ENCODE measurements at places on chromosomes 4 and X.

DNA sequence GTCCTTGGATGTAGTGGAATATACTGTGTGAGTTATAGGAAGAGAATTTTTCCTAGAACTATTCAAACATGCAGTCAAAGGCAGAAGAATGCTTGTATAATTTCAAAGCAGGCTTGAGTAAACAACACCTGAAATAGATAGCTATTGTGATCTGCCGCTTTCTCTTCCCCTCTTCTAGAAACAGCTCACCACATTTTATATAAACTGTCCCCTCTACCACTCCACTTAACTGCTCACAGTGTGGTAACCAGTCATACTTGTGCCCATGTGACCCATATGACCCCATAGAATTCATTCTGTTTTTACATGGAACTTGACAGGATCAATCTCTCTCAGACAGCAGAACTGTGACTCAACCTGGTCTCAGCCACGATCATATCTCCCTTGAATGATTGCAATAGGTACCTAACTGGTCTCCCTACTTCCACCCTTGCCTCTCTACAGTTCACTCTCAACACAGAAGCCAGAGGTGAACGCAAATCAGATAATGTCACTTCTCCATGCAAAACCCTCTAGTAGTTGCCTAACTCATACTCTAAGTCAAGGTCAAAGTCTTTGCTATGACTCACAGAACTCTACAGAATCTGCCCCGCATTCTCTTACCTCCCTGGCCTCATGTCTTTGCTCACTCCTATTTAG lies 85.6 kb upstream of the EFHC2 start:
- no peak for DNase-seq

GRCh38 chr4:185638548-185639301 lies 103.4 kb upstream of the PDLIM3 start:
- no peak for DNase-seq

- no peak for DNase-seq
These were observed 44.5 kb upstream of the SLC4A4 start for GRCh38 chr4:71294301-71294700.

- no peak for DNase-seq
These were observed 124.2 kb upstream of the EOLA2 start for GRCh38 chrX:150062292-150063137.

All from GDM1 (cell line).